ENCODE measurements at places on chromosomes 1 and 21.

DNA sequence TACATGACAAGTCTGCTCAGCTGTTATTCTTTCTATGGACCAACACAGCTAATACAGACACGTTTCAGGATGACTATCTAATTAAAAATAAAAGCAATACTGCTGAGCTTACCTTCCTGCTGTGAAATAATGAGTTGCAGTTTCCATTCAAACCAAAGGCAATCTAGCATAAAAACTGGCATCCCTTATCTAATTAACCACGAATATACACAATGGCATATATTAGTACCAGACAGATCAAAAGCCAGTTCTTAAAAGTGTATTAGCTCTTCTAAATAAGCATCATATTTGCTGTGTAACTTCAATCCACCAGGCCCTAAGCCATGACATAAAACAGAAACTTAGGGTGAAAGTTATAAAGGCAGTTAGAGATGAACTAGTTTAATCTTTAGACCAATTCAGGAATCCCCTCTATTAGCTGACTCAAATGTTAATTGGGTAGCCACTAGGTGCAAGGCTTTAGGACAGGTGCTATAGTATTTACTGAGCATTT, 20.6 kb downstream of the TESK2 start:
- DNase-seq = no peak

- no peak for DNase-seq
Observed at GRCh38 chr1:52080014-52080415, 23.9 kb downstream of the BTF3L4 start.

DNA sequence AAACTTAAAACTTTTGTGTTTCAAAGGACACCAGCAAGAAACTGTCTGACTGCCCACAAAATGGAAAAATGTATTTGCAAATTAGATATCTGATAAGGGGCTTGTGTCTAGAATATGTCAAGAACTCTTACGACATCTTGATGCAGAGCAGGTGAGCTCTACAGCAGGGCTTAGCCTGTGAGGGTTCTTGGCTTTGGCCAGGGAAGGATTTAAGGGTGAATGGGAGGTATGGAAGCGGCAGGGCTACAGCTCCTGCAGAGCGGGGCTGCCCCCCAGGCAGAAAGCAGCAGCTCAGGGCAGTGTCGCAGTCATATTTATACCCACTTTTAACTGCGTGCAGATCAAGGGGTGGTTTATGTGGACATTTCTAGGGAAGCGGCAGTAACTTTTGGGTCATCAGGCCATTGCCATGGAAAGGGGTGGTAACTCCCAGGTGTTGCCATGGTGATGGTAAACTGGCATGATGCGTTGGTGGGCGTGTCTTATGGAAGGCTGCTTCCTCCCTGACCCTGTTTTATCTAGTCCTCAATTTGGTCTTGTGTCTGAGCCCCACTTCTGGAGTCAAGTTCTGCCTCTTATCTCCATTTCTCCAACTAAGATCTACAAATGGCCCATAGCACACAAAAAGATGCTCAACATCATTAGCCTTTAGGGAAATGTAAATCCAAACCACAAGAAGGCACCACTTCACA, 23.2 kb downstream of the MORN1 start:
- no peak for DNase-seq

DNA sequence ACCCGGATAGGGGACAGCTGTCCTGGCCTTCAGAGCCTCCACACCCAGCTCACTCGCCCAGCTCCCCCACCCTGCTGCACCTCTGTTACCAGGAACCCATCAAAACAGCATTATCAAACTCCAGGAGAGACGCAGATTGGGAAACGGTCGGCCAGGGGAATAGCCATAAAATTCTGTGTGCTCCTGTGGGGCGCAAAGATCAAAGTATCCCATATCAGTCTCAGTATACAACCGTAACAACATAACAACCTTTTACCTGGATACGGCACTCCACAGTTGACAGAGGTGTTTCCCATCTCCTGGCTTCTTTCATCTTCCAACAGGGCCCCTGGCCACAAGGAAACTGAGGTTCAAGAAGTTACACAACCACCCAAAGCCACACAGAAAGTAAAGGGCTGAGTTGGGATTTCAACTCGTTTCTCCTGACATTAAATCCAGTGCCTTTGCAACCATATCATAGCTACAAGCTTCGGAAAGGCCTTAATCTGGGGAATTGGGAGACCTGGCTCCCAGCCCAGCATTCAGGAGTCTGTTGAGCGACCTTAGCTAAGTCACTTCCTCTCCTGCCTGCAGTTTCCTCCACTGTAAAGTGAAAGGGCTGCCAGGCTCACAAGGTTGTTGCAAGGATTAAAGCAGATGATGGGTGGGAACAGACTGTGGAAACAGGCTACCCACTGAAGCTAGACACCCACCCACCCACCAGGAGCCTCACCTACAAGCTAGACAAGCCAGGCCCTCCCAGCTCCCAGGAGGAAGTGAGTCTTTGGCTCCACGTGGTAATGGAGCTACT, 8.1 kb upstream of the EPHB2 start:
- DNase-seq = no peak

- no peak for DNase-seq
Observed at GRCh38 chr1:239952348-239953308, 139.1 kb upstream of the FMN2 start.

- DNase-seq = no peak
Observed at GRCh38 chr1:204414016-204414415, 2.4 kb upstream of the PPP1R15B start.

DNA sequence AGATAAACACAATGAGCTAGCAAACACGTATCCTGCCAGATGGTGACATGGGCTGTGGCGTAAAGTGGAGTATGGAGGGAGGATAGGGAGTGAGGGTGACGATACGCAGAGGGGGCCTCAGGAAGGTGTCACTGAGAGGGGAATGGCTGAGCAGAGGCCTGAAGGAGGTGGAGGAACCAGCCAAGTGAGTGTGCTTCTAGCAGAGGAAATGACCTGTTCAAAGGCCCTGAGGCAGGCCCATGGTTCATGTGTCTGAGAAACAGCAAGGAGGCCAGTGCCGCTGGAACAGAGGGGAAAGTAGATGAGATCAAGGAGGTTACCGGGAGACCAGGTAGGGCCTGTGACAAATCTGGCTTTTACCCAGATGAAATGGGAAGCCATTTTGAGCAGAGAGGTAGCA, 36.0 kb downstream of the TAS1R2 start:
- DNase-seq = no peak

- DNase-seq = no peak
Observed at GRCh38 chr1:239742416-239743109, 349.1 kb upstream of the FMN2 start.

DNA sequence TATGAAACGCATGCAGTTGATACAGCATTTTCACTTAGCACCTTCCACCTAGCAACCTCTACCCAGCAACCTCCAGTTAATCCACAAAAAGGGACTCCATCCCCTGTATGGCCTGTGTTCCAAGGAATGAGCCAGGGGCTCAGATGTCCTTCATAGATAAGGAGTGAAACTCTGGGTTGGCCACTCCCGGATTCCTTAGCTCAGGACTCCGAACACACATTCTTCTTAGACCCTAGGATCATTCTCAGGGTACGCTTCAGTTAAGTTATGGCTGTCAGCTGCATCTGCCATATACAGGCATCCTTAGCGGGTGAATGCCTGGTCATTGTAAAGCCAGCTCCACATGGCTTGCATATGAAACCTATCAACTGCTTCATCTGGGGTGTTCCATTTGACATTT, 15.9 kb upstream of the IFI6 start:
- DNase-seq = no peak

DNA sequence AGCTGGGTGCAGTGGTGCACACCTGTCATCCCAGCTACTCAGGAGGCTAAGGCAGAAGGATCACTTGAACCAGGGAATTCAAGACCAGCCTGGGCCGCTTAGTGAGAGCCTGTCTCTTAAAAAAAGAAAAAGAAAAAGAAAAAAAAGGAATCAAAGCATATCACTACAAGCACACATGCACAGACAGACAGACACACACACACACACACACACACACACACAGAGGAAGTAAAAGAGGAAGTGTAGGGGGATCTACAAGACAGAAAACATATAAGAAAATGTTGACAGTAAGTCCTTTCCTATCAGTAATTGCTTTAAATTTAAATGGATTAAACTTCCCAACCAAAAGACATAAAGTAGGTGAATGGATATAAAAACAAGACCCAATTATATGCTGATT, 180.3 kb downstream of the FAF1 start:
- DNase-seq = no peak

DNA sequence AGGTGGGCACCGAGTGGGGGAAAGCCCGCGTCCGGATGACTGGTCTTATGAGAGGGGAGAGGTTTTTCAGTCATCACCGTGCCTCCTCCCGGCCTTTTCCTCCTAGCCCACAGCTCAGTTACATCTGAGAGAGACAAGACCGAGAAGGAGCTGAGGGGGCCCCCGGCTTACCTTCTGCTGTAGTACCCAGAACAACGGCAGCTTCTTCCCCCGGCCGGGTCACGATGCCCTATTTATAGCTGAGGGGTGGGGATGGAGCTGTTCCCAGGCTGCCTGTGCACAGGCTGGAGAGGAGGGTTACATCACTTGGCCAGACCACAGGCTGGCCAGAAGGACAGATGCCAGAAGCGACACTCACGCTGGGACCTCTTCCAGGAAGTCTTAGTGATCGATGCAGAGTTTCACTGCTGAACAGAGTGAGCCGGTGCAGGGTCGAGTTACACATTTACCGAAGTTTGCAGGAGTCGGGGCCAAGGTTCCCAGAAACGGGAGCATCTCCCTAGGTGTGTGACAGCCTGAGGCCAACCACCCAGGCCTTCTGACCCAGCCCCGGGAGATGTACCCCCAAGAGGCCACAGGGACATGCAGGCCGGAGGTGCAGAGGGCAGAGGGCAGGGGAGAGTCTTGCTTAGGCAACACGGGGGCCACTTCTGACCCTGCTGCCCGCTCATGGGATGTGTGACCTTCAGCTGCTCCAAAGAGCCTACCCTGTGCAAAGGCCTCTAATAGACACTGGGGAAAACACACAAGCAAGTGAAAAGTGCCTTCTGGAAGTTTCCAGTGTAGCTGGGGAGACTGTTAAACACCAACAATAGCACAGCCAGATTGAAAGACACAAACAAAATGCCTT, at the start of gene AGT:
Gene AGT (minus strand): TSS at position 208 of the 850 bp plus-strand sequence. CDS start 3,299 bp downstream, outside the sequence.
- no peak for DNase-seq

- DNase-seq = no peak
Observed at GRCh38 chr1:7975212-7975865, 13.8 kb downstream of the PARK7 start.

DNA sequence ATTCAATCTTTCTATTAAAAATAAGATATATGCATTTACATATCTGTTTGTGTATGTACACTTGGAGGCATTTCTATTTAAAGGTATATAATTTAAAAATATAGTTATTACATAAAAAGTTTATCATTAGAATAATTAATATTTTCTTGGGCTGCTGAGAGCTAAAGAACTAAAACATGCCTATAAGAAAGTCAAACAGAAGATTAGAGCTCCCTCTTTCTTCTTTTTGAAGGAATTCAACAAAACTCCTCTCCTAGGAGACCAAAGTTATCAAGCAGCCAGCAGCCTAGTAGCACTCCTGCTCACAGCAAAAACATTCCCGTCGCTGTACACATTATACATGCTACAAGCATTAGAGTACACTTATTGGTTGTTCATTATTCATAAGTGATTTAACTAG, 216.4 kb downstream of the VAV3 start:
- DNase-seq = no peak
